ENCODE measurements at places on chromosomes 13 and 19.

GRCh38 chr19:18292810-18293641, 11.6 kb upstream of the JUND start:
- DNase-seq: no peak

- no peak for DNase-seq
Measured at GRCh38 chr19:8618751-8619150, 8.2 kb upstream of the ADAMTS10 start.

DNA sequence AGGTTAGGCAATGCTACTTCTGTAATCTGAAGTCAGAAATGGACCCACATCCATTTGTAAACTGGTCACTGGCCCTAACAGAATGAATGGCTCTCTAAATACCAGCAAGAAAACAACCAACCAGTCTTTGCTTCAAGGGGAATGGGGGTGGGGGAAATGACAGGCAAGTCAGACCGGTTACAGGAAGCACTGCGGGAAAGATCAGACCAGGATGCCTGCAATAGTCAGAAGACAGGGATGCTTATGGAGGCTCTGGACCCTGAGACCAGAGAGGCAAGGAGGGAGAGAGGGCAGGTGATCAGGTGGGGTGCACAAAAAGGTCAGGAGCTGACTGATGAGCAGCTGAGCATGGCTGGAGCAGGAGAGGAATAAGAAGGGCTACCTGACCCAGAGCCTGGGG, 13.1 kb downstream of the MED26 start:
- DNase-seq: no peak

DNA sequence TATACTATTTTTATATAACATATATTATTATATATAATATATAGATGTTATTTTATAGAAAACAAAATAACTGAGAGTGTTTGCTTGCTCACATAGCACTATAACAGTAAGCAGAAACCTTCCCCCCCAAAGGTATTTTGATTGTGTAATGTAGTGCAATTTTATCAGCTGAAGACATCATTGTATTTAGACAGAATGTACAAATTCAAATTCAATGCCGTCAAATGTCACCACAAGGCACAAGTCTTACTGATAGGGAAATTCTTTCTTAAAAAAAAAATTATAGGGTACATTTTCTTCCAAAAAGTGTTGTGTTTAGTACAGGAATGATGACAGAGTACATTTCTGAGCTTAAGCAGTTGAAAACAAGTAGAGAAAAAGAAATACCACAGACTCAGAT, 1147.1 kb upstream of the SPRY2 start:
- DNase-seq: no peak

DNA sequence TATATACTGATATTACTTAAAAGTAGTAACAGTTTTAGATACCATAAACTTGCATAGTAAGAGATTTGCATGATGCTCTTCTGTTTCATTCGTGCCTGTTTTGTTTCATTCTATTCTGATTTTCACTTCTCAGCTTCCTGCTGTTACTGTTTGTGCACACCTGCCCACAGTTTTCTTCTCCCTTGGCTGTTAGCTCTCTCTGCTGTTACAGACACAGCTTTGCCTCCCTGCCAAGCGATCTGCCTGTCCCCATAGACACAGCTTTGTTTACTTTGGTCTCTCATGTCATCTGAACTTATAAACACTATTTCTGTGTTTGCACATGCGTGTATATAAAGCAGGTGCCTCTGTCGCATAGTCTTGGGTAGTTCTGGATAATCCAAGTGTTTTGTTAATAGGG, 21.4 kb upstream of the UPF3A start:
- DNase-seq: no peak

DNA sequence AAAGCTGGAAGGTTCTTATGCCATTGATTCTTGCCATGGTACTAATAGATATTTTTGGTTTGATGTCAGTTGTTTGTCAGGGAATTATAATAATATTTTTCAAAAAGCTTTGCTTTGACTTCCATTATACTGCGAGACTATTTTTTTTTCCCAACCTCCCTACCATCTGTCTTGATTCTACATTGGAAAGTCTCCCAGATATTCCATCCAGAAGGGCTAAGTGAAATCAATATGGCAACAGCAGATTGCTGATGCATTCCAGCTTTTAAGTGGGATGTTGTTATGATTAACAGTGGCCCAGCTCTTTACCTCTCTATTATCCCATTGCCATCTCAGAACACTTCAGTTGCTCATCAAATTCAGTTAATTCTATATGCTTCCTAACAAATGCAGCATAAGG, 247.4 kb downstream of the OXGR1 start:
- DNase-seq: no peak

DNA sequence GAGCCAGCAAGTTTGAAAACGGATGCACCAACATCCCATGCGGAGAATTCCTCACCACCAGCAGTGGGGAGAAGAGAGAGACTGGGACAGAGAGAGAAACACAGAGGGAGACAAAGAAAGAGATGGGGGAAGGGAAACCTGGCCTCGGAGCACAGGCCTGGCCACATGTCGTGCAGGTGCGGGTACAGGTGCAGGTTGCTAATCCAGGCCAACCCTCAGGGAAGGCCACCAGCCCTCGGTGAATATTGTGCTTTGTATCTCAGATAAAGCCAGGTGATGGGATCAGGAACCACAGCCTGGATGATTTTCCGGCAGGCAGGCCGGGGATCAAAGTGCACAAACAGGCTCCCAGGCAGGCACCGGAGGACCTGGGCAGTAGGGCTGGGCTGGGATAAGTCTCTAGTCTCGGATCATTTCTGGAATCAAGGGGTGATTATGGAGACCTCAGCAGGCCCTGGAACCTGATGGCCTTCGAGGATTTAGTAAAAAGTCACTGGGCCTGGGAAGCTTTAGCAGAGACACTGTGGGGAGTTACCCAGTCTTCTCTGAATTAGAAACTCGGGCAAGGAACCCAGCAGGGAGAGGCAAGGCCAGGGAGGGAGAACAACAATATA, 3.7 kb downstream of the GAS6 start:
- DNase-seq: no peak

DNA sequence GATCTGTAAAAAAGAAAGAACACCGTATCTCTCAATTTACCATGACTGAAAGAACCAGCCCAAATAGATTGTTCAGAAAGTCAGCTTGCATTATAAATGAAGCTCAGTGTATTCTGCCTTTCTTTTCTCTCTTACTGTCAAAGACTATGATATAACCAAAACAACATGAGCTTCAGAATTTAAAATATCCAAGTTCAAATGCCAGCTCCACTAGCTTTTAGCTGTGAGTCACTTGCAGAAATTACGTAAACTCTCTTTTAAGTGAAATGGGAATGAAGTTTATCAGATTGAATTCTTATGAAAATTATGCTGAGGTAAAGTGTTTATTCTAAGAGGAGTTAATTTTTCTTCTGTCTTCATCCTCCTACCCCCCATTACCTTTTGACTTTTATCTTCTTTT, 20.0 kb upstream of the POSTN start:
- DNase-seq: no peak

GRCh38 chr19:51783372-51783771, 11.6 kb upstream of the FPR3 start:
- DNase-seq: no peak

DNA sequence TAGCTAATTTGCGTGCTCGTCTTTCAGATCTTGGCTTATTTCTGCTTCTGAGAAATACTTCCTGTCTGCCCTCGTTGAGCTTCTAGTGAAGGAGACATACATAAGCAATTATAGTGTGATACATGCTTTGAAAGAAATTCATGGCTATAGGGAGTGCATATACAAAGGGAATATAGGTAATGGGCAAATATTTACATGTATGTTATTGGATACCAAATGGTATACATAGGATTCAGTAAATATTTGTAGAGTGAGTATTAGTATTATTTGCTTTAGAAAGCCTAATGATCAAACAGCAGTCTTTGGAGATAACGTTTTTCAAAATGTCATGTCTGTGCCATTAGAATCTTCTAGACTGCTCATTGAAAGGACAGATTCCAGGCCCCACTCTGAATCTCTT, 5.2 kb downstream of the BRCA2 start:
- no peak for DNase-seq

DNA sequence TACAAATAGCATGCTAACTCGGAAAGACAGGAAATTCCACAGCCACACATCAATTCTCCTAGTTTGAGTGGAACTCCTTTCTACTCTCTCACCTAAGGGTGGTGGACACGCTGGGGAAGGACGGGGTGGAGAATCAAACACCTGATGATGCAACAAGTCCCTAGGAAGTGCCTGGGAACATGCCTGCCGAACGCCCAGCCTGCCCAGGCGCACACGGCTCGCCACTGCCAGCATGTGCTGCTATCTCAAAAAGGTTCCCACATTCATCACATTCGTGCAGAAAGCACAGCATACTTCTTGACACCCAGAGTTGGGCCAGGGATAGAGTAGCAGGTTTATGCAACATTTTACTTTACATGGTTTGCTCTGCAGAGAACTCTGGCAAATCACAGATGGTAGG, 164.6 kb downstream of the ABCC4 start:
- no peak for DNase-seq

- no peak for DNase-seq
Measured at GRCh38 chr13:41117869-41118268, 14.7 kb downstream of the KBTBD6 start.

- DNase-seq: no peak
Measured at GRCh38 chr13:102718746-102719145, 23.9 kb upstream of the METTL21C start.

- no peak for DNase-seq
Measured at GRCh38 chr19:19021115-19021514, 12.2 kb downstream of the SUGP2 start.

DNA sequence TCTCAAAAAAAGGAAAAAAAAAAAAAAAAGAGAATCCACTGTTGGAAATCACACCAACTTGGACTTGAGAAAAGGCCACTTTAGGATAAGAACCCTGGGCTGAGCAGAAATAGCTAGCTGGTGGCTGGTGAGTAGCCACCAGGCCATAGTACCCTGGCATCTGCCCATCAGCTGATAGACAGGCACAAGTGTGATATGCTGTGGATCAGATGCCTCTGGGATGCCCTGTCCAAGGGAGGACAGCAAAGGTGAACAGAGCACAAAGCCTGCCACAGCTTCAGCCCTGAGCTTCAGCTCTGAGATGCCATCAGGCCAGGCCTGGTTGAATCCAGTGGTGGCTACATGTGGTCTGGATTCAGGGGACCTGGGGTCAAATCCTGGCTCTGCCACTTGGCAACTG, 8.7 kb downstream of the SIRT2 start:
- DNase-seq: no peak

DNA sequence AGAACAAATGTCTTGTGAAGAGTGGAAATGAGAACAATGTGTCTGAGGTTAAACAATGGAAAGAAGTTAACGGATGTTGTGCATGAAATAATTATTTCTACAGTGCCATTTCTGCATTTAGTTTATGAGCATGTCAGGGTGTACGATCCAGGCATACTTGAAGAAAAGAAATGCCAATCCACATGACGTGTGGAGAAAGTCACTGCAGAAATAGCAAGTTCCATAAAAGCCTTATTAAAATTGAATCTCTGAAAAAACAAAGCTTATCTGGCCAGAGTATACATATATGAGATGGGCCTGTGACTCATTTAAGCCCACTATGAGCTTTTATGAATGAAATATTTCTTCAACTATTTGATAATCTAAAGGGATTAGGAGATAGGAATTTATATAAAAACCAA, 426.1 kb downstream of the EFNB2 start:
- DNase-seq: no peak

GRCh38 chr19:9552536-9553274, 14.3 kb upstream of the ZNF426 start:
- DNase-seq: no peak

- no peak for DNase-seq
Measured at GRCh38 chr13:51004918-51005460, 95.4 kb downstream of the RNASEH2B start.

DNA sequence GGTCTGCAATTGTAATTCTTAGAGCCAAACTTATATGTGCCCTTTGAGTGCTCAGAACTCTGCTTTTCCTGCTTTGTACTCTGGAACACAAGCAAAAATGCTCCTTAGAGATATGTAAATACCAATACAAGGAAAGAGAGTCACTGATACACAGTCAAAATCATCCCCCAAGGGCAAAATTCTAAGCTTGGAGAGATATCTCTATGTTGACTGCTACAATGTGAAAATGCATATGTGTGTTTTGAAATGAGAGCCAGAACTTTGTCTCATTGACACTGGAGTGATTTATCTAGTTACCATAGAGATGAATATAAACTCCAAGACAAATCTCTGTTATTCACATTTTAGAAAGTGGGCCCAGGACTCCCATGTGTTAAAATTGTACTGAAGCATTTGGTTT, 494.8 kb upstream of the SLITRK1 start:
- DNase-seq: no peak

DNA sequence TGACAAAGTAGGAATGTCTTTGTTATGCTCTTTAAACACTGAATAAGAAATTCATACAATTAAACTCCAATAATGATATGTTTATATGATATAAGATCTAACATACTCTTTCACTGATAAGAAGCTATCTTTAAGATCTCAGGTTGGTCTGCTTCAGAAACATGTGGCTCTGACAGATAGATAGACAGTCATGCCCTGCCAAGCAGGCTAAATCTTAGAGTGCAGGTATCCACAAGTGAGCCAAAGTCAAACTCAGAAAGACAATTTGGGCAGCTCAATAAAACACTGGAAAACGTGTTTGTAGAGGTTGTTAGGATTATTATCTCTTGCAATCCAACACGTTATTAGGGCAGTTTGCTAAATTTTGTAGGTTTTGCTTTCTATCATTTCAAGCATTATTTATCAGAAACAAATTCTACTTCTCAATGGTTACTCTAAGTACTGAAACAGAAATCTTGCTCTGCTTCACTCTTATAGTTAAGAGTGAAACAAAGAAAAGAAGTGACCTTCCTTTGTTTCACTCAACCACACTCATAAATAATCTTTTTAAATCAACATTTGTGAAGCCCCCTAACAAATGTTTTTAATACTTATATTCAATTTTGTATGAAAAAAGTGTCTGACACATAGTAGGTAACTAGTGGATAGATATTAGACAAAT, 1255.6 kb downstream of the DIAPH3 start:
- no peak for DNase-seq

DNA sequence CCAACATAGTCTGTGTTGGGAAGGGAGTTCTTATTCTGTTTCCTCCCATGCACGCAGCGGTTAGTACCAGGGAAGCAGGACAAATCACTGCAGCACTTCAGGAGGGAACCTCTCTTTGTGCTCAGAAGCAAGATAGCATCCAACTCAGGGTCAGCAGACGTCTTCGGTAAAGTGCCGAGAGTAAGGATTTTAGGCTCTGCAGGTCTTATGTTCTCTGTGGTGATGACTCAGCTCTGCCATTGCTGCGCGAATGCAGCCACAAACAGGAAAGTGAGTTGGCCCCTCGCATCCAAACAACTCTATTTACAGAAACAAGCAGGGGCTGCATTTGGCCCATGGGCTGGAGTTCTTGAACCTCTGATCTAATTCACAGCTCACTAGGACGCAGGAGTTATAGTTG, 122.1 kb upstream of the SPATA13 start:
- DNase-seq: no peak
